ENCODE measurements at places on chromosomes 4 and X.

DNA sequence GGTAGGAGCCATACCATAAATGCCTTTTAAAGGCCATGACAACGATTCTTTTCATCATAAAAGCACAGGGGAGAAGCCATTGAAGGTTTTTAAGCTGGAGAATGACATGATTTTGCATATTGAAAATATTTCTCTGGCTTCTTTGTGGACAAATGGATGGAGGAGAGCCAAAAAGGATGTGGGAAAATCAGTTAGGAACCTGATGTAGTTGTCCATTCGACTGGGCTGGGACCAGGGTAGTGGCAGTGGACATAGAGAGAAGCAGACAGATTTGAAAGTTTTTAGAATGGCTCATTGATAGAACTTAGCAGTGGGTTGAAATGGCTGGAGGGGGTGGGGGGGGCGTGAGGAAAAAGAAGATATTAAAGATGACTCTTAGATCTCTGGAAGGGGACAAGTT, 19.7 kb upstream of the MSN start:
- DNase-seq = no peak

- peak; percentile 55 for DNase-seq
Observed at GRCh38 chr4:118280501-118281218, 72.1 kb downstream of the PRSS12 start.

DNA sequence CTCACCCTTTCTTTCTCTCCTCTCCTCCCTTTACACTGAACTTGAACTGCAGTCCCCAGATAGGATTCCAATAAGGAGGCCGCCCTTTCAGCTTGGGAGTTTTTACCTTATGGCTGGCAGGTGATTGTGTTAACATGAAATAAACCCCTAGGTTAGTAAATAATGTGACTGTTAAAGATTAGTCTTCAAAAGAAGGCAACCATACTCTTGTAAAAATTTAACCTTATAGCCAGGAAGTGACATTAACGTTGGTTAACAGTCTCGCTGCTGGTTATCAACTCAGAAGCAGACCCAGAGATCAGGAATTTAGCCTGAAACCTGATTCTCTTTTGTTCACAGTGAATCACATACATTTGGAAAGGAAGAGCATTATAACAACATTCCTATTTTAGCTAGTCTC, 15.2 kb downstream of the FHDC1 start:
- no peak for DNase-seq

DNA sequence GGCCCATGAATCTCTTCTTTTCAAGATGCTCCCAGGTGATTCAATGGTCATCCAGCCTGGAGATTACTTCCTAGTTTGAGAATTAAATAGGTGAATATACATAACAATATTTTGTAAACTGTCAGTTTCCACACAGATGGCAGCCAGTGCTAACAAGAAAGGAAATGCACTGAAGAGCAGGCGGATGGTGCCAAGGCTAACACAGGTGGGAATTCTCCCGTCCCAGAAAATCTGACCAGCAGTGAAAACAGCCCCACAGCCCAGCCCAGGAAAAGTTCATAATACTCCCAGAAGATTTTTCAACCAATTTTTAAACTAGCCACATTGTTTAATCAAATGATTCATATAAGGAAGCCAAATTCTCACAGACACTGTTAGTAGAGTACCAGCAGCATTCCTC, 387.2 kb upstream of the GATB start:
- DNase-seq = no peak

- DNase-seq = no peak
Observed at GRCh38 chr4:95728145-95728544, 111.7 kb upstream of the PDHA2 start.

GRCh38 chrX:47772764-47773163, 63.9 kb upstream of the ZNF81 start:
- no peak for DNase-seq

DNA sequence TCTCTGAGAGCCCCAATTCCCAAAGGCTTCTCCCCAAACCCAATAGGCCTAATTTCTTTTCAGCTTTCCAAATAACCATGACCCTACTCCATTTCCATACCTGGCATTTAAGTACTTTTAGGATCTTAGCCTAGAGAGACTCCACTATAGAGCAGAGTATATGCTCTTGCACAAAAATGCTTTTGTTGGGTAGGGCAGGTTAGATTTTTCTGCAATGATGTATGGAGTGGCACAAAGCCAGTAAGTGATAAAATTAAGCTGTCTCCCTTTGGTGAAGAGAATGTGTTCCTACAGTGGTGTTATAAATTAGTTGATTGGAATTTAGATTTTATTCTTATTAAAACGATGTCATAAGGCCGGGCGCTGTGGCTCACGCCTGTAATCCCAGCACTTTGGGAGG, 124.9 kb downstream of the INPP4B start:
- no peak for DNase-seq

DNA sequence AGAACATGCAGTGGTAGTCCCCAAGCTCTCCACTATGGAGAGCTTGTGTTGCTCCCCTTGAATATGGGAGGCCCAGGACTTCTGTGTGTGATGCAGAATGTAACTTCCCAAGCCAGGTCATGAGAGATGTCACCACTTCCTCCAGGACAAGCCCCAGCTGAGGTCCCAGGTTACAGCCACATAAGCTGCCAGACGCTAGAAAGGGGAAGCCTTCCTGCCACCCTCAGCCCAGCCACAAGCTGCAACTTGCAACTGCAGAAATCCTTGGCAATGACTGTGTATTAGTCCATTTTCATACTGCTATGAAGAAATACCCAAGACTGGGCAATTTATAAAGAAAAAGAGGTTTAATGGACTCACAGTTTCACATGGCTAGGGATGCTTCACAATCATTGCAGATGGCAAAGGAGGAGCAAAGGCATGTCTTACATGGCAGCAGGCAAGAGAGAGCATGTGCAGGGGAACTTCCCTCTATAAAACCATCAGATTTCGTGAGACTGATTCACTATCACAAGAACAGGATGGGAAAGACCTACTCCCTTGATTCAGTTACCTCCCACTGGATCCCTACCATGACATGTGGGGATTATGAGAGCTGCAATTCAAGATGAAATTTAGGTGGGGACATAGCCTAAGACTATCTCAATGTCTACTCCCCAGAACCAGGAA, 91.5 kb upstream of the DHX15 start:
- no peak for DNase-seq

DNA sequence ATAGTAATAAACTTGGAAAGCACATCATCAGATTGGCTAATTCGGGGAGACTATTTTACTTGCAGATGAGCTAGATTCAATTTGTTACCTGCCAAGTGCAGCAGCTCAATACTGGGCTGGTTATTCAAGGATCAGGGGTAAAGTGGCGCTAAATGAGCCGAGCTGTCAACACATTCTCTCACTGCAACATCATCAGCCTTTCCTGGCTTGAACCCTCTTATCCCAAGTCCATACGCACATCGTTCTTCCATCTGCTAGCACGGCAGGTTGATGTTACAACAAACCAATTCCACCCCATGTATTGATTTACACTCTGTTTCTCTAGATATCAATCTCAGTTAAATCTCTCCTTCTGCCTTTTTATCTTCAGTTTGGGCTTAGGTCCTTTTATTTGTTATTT, 2101.5 kb upstream of the AGA start:
- DNase-seq = no peak
